ENCODE measurements at places on chromosomes 3 and 15. TPM values are rescaled to one million over a fixed set of nuclear protein-coding genes. Genes with fewer than 3 reads are reported as not detected.

DNA sequence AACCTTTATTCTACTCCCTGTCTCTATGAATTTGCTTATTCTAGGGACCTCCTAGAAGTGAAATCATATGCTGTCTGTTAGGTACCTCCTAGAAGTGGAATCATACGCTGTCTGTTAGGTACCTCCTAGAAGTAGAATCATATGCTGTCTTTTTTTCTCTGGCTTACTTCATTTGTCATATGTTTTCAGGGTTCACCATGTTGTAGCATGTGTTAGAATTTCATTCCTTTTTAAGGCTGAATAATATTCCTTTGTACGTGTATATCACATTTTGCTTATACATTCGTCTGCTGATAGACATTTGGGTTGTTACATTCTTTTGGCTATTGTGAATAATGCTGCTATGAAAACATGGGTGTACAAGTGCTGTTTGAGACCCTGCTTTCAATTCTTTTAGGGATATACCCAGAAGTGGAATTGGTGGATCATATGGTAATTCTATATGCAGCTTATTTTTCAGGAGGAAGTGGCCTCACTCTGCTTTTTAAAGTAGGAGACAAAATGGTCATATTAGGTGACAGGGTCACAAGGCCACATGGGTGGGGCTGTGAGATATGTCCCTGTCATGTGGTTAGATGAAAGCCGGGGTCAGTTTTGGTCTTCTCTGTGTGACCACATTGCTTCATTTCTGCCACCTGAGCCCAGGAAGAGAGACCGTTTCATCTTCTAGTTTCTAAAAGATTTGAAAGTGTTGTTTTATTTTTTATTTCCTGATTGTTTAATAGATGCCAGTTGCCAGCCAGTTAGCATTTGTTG is 76.7 kb downstream of the FLNB start:
- DNase-seq: no peak

- no peak for DNase-seq
These were observed 64.5 kb downstream of the CGNL1 start for GRCh38 chr15:57440799-57441198.

GPR15 gene
- total RNA-seq: not detected

GRCh38 chr3:46985588-46985987 is 6.1 kb downstream of the NBEAL2 start:
- no peak for DNase-seq

GRCh38 chr3:142104763-142105162 is 44.6 kb downstream of the TFDP2 start:
- no peak for DNase-seq

MITF gene
- total RNA-seq: 10.3 TPM

KLHL6 gene
- 4.5 TPM for total RNA-seq

GRCh38 chr15:45795440-45796069 is 160.7 kb downstream of the SQOR start:
- DNase-seq: no peak

- DNase-seq: peak; percentile 87
These were observed at the start of gene UBXN7 for GRCh38 chr3:196432137-196432879. TSS of gene UBXN7 (minus strand) at chr3:196432427. CDS start at chr3:196432399, 28 bp downstream.

ACOX2 gene
- total RNA-seq: 18.6 TPM

CKMT1A gene
- total RNA-seq: not detected

- DNase-seq: no peak
These were observed 15.8 kb downstream of the EFCAB12 start for GRCh38 chr3:129412542-129413198.

GRCh38 chr3:71789922-71790321 is 5.0 kb upstream of the PROK2 start:
- DNase-seq: no peak

- DNase-seq: no peak
These were observed 148.3 kb upstream of the ARHGEF26 start for GRCh38 chr3:153972862-153973261.

- no peak for DNase-seq
These were observed 10.6 kb downstream of the ANKUB1 start for GRCh38 chr3:149781741-149782140.

DNA sequence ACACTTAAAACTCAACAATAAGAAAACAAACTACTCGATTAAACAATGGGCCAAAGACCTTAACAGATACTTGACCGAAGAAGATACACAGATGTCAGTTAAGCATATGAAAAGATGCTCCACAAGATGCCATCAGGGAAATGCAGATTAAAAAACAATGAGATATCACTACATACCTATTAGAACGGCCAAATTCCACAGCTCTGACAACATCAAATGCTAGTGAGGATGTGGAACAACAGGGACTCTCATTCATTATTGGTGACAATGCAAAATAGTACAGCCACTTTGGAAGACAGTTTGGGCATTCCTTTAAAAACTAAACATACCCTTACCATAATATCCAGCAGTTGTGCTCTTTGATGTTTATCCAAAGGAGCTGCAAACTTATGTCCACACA is 59.1 kb upstream of the UBE3A start:
- DNase-seq: no peak

AVEN gene
- total RNA-seq: 29.3 TPM

DNA sequence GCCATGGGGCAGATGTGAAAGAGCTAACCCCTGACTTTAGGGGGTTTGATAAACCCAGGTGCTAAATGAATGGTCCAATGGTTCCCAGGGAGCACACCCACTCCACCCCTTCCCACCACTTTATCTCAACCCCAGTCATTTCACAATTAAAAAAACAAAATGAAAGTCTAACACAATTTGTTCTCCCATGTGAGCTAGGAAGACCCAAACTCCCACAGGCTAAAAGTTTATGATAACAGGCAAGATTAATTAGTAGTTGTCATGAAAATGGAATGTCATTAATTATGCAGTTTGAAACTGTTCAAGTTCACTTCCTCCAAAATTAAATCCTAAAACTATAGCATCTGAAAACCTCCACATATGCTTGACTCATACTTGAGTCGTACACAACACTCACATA is 63.3 kb upstream of the TPM1 start:
- DNase-seq: no peak

- no peak for DNase-seq
These were observed 744.9 kb upstream of the ARRDC4 start for GRCh38 chr15:97215629-97216028.

DNA sequence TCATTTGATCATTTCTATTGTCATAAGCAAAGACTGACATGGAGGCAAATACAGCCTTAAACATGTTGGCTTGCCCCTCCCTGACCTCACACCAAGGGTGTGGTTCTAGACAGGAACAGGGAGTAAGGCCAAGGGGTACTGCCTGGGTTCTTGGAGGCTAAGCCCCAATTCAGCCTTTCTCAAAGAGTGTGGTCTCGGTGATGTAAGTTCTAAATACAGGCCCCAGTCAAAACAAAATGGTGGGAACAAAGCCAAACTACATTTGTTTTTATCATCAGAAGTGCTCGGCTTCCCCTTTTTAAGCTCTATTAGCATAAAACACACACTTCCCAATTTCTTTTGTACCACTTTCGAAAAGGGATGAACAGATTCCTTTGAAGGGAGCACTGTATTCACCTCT is 129.5 kb downstream of the ATP8B4 start:
- no peak for DNase-seq

- no peak for DNase-seq
These were observed 85.4 kb downstream of the ABHD5 start for GRCh38 chr3:43776101-43776500.

GRCh38 chr15:78623786-78624497 is 3.1 kb upstream of the CHRNA3 start:
- DNase-seq: no peak

GRCh38 chr3:37853691-37854413 is 7.8 kb upstream of the CTDSPL start:
- no peak for DNase-seq

- peak; percentile 27 for DNase-seq
These were observed 611 bp downstream of the PIAS1 start for GRCh38 chr15:68054628-68055223.

DNA sequence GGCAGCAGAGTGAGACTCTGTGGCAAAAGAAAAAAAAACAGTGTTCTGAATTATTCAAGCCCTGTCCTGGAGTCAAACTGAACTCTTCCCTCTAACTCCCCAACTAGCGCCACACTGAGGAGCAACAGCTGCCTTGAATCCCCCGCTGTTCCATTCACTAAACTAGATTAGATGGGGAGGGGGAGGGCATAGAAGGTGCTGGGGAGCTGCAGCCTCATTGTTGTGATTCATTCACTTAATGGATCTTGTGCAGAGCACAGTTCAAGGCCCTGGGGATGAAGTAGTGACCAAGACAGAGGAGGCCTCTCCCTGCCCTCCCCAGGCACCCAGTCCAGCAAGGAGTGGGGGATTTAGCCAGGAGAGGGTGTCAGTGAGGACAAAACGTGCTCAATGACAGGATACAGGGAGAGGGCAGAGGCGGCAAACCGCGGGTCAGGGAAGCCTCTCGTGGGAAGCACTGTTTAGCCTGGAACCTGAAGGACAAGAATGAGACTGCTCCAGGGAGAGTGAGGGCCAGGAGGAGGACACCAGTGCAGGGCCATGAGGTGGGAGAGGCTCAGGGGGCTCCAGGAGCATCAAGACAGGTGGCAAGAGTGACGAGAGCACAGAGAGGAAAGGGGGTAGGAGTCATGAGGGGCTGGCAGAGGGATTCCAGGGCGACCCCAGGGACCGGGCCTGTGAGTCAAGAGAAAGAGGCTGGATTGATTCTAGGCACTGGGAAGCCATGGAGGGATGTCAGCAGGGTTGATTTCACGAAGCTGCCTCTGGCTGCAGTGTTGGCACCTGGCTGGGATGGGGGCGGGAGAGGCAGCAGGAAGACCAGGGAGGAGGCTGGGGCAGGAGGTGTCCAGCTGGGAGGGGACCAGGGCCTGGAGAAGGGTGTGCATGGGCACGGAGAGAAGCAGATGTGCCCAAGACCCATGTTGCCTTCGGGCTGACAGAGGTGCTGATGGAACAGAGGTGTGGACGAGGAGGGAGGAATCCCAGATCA is 31.4 kb downstream of the ALS2CL start:
- no peak for DNase-seq

GRCh38 chr3:155101398-155101797 is 21.3 kb downstream of the MME start:
- no peak for DNase-seq

FBLN2 gene
- total RNA-seq: 292 TPM

PARP3 gene
- 46.5 TPM for total RNA-seq

KCNMB2 gene
- total RNA-seq: not detected

All from tibial nerve (tissue), 4 donors.